ENCODE measurements at places on chromosomes 6 and 20. TPM values are rescaled to one million over a fixed set of nuclear protein-coding genes. Genes with fewer than 3 reads are reported as not detected.
A peak's percentile ranks its signal among the peaks of the same experiment; 100 is the strongest.

DNA sequence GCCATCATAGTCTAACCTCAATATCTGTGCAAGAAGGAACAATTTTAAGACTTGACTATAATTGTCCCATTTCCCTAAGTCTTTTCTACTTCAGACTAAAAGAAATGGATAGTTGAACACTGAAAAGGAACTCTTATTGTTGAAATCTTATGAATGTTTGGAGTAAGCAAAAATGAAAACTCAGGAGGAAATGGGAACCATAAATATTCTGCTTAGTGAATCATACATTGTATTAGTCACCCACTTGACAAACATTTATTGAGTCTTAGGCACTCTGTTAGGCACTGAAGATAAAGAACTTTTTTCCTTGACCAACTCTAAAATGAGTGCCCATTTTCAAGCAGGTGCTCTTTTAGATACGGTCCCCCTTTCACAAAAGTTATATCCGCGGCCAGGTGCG lies 8.7 kb downstream of the CCDC170 start:
- DNase-seq: no peak
- H3K4me1 ChIP-seq: no peaks in the 10 kb centered on the region
- no peaks in the 10 kb centered on the region for H3K36me3 ChIP-seq
- no peaks in the 10 kb centered on the region for H3K27me3 ChIP-seq
- H3K27ac ChIP-seq: no peak overlapping the region
- H3K4me3 ChIP-seq: no peak overlapping the region

DNA sequence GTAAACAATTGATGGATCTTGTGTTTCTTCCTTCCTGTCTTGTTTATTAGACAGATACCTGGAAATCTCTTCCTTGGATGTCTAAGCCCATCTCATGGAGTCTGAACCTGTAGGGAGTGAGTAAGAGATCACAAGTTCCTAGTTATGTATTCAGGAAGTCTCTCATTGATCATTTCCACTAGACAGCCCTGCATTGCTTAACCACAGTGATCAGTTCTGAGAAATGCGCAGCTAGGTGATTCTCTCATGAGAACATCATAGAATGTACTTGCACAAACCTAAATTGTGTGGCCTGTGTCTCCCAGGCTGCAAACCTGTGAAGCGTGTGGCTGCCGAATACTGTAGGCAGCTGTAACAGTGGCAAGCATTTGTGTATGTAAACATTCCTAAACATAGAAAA lies 39.1 kb downstream of the FAM120B start:
- no peak overlapping the region for H3K27ac ChIP-seq
- no peaks in the 10 kb centered on the region for H3K4me1 ChIP-seq
- H3K4me3 ChIP-seq: no peak overlapping the region
- peaks cover 5% of the 10 kb centered on the region for H3K36me3 ChIP-seq
- no peaks in the 10 kb centered on the region for H3K27me3 ChIP-seq
- DNase-seq: no peak

RIPOR2 gene
- total RNA-seq: 1.1 TPM

DNA sequence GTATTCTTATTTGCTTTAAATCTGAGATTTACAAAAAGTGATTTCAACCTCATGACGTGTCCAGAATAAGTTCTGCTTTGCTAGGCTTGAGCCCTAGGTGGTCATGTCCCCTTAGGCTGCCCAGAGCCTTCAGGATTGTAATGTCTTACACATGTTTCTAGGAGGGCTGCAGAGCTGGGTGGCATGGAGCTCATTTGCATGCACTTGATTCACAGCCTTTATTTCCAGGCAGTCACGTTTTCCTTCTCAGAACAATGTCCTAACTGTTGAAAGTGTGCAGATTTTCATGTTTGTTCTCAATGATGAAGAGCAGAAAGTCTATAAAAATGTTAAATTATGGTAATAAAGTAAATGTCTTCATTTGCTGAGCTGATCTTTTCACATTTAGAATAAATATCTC lies 448.6 kb upstream of the SOX4 start:
- peaks cover 6% of the 10 kb centered on the region for H3K4me1 ChIP-seq
- no peaks in the 10 kb centered on the region for H3K36me3 ChIP-seq
- no peak overlapping the region for H3K27ac ChIP-seq
- H3K4me3 ChIP-seq: no peak overlapping the region

- DNase-seq: no peak
- H3K4me1 ChIP-seq: no peaks in the 10 kb centered on the region
- no peaks in the 10 kb centered on the region for H3K36me3 ChIP-seq
- no peak overlapping the region for H3K27ac ChIP-seq
Measured at GRCh38 chr6:100247123-100247522, 217.6 kb downstream of the SIM1 start.

GRCh38 chr6:49463612-49463967 lies 420 bp downstream of the CENPQ start:
- peak overlapping the region; percentile 95 for H3K4me3 ChIP-seq
- H3K4me1 ChIP-seq: peaks cover 19% of the 10 kb centered on the region
- no peaks in the 10 kb centered on the region for H3K36me3 ChIP-seq
- DNase-seq: no peak
- peak overlapping the region; percentile 42 for H3K27ac ChIP-seq

ME1 gene
- 2.0 TPM for total RNA-seq
